ENCODE measurements at places on chromosomes 4 and X.

DNA sequence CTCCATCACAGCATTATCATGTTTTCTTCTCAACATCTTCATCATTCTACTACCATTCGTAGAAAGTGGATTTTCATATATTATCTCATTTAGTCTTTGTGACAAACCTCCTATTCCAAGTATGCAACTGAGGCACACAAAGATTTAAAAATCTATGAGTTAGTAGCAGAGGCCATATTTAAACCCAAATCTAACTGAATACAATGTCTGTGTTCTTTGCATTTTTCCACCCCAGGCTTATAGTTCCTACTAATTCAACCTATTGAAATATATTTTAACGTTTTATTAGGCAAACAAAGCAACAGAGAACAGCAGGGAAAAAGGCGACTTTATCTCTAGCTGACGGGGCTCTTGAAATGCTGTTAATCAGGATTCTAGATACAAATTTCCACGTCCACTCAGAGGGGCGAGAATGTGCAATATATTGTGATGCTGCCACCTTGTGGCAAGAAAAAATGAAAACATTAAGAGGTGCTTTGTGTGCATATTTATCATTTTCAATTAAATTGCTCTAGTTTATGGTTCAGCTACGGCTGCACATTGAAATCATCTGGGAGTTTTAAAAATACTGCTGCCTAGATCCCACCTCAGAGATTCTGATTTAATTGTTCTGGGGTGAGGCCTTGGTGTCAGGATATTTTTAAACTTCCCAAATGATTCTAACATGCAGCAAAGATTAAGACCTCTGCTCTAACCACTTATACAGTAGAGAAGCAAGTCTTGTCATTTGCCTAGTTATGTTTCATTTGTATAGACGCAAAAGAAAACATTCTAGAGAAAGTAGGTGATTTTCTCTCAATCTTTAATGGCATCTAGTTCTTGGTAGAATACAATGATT, 315.9 kb downstream of the MAPK10 start:
- DNase-seq = peak; percentile 78

DNA sequence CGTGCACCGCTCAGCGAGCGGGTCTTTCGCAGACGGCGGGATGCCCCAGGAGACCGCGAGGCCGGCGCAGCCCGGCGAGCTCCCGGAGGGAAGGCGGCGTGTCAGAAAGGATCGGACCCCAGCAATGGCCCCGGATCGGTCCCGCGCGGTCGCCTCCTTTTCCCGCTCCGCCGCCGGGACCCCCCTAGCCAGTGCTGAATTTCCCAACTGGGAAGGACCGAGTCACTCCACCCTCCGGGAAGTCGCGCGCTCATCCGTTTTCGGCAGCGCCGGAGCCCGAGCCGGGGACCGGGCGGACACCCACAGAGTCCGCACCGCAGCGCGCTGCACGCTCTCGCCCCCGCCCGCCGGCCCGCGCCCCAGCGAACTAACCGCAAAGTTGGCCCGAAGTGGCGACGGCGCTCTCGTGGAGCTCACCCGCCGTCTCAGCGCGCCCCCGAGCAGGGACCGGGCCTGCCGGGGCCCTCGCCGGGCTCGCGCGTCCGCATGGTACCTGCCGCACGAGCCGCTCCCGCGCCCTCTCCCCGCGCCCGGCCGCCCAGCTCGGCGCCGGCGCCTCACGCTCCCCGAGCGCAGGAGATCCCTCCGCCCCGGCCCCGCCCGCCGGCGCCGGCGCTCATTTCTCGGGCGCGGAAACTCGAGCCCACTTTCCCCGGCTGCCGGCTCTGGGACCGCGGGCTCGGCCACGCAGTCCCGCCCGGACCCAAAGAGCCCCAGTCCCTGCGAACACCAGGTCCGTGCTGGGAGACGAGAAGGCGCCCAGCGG, at the start of gene FAT1:
Gene FAT1 (minus strand): TSS at position 565 of the 766 bp plus-strand sequence. CDS start 14,029 bp downstream, outside the sequence.
- peak; percentile 88 for DNase-seq

- no peak for DNase-seq
These were observed 49.0 kb downstream of the AMMECR1 start for GRCh38 chrX:110268886-110269285.

DNA sequence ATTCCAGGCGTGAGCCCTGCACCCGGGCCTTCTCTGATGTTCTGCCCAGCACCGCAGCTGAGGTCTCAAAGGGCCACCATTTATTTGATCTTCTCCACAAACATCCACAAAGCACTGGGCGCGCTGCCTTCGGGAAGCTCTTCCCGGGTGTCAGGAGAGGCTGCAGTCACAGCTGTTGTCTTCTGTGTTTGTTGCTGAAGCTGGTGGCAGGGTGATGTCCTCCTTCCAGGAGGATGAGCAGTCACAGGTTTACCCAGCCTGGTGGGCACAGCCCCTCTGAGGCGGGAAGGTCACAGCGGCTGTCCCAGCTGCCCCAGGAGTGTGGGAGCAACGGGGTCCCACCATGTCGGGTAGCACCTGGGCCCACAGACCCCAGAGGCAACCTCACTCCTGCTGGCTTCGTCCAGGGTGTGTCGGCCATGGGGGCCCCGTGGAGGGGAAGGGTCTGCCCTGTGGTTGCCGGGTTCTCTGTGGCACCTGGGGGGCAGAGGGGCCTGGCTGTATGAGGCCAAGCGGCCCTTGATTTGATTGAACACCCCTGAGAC, 27.6 kb downstream of the FGFRL1 start:
- no peak for DNase-seq

DNA sequence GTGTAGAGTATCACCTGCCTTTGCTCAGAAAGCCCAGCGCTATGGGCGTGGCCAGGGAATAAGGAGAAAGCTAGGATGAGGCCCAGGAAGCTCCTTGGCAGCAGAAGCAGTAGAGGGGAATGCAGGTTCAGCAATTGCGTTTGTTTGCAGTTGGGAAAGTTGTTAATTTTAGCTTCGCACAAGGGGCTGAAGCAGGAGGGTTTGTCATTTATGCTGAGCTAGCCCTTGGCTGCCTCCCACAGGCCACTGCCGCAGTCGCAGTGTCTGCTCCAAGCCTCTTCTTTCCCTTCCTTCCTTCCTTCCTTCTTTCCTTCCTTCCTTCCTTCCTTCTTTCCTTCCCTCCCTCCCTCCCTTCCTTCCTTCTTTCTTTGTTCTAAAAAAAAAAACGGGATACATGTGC, 21.5 kb downstream of the FRMPD3 start:
- DNase-seq = no peak

- no peak for DNase-seq
These were observed 79.4 kb downstream of the FAM193A start for GRCh38 chr4:2615821-2616220.

DNA sequence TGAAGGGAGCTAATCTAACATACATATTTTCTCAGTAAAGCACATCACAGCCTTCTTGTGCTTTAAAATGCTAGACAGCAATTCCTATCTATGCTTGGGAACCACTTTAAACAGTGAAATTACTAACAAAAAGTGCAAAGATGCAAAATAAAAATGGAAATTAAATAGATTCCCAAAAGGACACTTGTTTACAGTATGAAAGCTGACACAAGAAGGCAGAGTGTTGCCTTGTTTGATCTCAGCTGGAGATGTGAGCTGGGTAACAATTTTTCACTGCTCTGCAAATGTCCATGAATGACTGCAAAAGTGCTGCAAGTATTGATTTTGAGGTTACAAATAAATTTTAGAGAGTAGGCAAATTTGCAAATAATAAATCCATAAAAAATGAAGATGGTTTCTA, 22.3 kb downstream of the GRIA2 start:
- DNase-seq = no peak
